ENCODE measurements at places on chromosomes 4 and X.

DNA sequence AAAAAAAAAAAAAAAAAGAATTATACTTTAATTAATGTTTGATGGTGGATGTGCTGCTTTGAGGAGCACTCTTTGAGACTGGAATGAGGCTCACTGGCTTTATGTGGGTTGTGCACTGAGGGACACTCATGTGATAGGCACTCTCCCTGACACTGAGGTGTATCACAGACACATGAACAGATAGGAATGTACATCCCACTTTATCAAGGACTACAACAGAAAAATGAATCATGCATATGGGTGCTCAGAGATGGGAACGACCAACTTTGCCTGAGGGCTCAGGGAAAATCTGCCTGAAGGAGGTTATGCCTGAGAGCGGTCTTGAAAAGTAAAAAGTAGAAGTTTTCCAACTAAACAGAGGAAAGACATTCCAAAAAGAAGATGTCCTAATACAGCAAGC, 97.7 kb upstream of the RBPJ start:
- no peak for DNase-seq

DNA sequence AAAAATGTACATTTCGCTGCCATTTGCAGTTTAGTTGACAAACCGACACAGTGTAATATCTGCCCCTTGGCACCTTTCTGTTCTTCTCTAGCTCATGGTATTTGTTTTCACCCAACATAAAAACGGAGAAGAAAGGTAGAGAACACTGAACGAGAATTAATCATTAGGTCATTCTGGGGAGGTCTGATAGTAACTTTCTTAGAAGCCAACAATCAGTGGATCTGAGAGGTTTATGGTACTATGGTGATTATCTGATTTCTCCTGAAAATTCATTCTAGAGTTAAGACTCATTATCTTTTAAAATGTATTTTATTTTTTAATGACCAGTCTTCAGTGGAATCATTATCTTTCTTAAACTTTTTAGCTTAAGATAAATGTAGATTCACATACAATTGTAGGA, 8.5 kb downstream of the RAPGEF2 start:
- no peak for DNase-seq

DNA sequence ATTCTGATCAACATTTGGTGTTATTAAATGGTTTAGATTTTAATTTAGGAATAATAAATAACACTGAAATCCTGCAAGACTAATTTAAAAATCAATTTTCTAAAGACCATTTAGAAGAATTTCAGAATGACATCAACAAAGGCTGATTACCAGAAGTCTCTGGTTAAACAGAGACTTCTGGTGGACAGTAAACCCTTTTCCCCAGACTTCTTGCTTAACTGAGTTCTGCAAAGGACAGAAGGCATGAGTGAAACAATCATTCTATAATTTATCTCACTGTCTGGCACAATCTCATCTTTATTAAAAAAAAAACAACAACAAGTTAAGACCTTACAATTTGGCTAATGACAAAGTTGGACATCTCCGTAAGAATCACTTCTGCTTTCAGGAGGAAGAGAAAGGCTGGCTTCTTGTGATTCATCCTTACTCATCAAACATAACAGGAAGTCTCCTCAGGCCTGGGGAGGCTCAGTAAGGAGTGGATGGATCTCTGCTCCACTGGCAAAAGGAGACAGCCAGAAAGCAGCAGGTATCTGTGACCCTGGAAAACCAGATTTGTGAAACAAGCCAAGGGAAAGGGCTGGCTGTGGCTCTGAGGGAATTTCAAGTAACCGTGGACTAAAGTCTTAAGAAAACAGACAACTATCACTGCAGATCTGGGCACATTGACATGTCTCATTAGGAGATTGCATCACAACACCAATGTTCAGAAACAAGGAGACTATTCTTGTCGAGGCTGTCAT, 908 bp upstream of the TLR6 start:
- DNase-seq, result no peak

DNA sequence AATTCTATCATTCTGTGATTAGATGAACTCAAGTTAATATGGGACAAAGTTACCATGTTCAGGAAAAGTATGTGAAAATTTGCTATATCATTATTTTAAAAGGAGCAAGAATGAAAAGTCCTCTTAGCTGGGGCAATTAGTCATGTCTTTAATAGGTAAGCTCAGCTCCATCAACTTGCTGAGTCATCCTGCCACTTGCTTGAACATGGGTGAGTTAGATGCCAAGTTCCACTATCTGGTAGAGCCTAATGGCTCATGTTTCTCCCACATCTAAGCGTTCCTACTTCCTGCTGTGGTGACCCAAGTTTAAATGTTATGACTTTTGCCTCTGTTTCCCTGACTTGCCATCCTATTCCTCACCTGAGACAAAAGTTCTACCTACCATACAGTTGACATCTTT, 276.8 kb downstream of the ZNF674 start:
- DNase-seq, result no peak

DNA sequence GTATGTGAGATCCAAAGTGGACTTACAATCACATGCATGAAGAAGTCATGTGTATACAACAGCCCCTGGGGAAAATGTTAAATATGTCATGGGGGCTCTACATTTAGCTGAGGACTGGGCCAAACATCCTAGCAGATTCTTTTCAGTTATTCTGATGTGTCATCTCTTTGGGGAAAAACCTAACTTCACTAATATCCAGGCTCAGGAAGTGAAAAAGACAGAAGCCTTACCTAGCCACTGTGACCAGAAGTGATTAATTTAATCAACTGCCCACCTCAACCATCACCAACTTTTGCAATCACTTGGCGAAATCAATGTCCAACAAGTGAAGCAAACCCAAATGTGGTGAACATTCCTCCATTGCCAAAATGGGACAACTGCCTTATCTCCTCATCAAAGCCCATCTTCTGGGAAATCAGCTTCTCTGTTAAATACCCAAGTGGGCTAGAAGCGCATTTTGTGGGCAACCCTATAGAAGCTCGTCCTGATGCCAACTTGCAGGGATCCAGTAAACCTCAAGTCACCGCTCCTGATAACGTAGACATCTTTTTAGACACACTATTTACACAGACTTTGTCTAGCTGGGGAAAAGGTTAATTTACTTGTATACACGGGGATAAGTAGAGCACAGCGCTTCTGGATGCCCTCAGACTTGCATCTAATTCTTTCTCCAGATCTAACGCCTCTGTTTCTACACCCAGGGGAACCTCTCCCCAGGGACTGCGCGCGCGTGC, 1.4 kb upstream of the HHIP start:
- no peak for DNase-seq

DNA sequence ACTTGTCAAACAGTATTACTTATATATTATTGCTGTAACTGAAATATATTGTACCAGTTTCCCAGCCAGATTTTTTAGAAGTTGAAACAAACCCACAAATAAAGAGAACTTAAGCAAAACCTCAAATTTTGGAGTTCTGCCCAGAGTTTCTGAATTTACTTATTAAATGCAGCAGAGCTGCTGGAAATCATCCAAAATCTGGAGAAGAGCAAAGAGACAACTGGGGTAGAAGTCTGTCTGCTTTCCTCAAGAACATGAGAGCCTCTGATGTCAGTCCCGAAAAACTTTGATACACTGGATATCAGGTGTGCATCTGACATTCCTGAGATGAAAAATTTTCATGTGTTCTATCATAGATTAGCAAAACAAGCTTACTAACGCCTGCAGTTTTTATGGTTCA, 325.9 kb downstream of the NR3C2 start:
- DNase-seq, result no peak

- no peak for DNase-seq
Observed at GRCh38 chr4:119237201-119237600, 24.7 kb downstream of the USP53 start.

GRCh38 chr4:8419222-8420041, 21.1 kb downstream of the ACOX3 start:
- DNase-seq, result peak; percentile 11

DNA sequence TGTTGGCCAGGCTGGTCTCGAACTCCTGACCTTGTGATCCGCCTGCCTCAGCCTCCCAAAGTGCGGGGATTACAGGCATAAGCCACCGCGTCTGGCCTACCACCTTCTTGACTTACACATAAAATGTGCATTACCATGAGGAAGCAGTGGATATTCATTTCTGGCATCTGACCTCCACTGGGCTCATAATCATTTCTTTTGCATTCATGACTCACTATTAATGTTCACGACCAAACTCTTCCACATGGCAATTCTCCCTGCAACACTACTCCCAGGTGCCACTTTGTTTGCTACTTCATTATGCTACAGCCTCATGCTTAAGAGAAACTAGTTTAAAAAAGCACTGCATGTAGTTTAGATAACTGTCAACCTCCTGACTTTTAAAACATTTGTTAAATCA, 22.7 kb downstream of the RASGEF1B start:
- DNase-seq, result no peak

GRCh38 chr4:168394556-168394955, 76.0 kb upstream of the DDX60 start:
- DNase-seq, result no peak

DNA sequence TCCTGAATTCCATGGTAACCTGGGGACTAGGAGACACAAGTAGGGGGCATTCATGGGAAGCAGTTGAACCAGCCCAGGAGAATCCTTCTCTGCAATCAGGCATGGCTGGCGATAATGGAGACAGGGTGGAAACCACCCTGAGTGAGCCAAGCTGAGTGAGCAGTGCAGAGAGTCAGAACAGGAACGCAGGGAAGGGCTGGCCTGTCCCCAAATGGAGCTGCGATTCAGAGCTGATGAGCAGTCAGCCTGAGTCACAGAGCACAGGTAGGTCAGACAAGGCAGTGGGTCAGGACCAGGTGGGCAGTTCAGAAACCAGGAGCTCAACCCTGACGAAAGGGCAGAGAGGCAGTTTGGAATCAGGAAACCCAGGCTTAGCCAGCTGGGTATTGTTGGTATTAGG, 129.0 kb downstream of the BTC start:
- no peak for DNase-seq

DNA sequence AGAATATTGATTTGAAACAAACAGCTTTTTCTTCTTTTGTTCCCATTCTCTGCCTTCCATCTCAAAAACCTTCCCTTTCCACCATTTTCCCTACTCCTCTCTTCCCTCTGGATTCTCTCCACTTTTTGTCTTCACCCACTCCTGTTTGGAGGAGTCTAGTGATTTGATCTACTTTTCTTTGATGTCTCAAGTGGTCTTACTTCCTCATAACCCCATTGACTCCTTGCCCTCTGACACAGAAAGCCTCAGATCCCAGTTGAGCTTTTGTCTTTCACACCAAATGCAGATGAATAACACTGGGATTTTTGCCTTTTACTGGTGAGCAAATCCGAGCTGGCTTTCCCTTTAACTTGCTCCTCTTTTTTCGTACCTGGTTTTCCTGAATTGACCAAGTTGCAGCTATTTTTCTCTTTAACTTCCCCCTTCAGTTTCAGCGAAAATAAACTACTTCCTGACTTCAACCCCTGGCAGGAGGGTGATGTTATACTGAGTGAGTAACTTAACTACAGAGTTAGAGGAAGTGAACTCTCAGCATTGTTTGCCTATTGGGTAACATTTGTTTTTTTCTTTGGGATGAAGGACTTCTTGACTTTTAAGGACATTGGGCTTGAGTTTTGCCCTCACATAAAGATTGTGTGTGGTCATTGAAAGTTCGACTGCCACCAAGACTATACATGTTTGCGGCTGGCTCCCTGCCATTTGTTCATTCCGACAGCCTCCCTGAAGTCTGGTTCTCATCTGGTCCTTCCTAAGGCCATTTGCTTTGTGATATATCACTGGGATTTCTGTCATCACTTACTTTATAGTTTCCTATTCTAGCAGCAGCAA, 392.8 kb upstream of the NR3C2 start:
- DNase-seq, result no peak

DNA sequence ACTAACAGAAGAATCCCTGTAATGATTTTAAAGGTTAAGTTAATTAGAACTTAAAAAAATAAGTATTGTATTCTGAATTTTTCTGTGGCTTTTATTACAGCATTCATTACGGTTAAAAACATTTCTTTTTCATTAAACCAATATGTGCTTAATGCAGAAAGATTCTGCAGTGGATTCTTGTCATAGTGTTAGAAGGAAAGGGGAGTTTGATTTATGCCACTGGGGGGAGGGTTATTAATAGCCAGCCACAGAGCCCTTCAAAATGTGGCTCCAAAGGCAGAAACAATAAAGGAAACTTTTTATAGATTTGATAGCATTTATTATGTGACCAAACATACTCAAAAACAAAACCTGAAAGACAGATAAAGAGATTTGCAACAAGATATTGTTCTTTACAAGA, 9.1 kb downstream of the SMAD1 start:
- no peak for DNase-seq

- no peak for DNase-seq
Observed at GRCh38 chr4:83724485-83725335, 188.8 kb downstream of the GPAT3 start.

GRCh38 chrX:68676335-68676734, 28.9 kb downstream of the STARD8 start:
- DNase-seq, result no peak

GRCh38 chrX:39016556-39016955, 215.3 kb downstream of the MID1IP1 start:
- no peak for DNase-seq

DNA sequence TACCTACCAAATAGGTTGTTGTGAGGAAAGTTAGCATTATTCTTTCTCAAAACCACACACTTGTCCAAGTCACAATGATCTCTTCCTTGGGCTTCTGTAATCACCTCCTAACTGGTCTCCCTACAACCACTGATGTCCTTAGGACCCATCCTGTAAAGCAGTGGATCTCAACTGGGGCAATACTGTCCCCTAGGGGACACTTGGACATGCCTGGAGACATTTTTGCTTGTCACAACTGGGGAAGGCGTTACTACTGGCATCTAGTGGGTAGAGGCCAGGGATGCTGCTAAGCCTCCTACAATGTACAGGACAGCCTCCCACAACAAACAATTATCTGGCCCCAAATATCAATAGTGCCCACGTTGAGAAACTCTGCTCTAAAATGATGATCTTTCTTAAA, 118.7 kb upstream of the AP1S2 start:
- no peak for DNase-seq

DNA sequence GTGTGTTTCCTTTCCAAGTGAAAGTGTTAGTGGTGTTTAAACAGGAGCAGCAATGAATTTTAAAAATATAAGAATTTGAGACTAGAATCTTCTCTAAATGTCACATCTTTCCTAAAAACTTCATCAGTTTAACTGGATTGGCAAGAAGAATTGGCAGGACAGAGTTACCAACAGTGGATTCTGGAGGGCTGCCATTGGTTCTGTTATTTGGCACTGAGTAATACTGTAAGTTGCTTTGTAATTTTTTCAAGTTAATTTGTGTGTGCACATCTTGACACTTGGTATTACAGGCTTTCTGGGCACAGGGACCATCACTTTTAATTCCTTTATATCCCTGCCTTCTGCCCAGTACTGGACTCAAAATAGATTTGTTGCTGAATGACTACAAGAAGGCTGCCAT, 4.5 kb upstream of the GPRIN3 start:
- DNase-seq, result no peak

- no peak for DNase-seq
Observed at GRCh38 chr4:119521268-119521667, 107.3 kb downstream of the PDE5A start.

Measured in activated CD4-positive, CD25-positive, alpha-beta regulatory T cell (primary cell).